Breast epithelium (tissue), 4 donors: ENCODE measurements at places on chromosomes 7 and 10. TPM values are rescaled to one million over a fixed set of nuclear protein-coding genes. Genes with fewer than 3 reads are reported as not detected.

The CBX3 gene
- total RNA-seq = 96.0 TPM

DNA sequence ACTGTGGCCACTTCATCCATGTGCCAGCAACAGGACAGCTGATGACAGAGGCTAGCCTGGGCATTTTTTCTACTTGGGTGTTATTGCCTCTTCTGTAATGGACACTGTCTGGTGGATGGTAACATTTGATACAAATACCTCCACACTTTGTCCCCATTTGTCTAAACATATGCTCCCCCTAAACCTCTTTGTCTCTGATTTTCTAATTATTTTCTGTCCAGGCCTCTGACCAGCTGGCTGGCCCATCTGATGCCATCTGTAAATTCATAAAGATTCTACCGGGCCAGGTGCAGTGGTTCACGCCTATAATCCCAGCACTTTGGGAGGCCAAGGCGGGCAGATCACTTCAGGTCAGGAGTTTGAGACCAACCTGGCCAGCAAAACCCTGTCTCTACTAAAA is 84.7 kb upstream of the IFRD1 start:
- DNase-seq = no peak

DNA sequence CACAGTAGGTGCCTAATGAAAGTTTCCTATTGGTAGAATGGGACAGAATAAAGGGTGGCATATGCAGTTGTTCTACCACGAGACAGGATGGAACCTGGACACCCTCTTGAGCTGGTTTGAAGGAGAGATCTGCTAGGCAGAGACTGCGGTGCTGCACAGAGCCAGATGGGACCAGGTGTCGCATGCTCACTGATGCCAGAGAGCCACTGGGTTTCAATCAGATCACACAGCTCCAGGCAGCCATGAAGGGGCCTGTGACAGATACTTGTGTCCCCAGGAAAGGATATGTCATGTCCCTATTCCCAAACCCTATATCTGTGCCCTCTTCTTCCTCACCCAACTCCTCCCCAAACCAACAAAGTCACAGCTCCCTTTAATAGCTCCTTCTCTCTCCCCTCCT is 235.7 kb downstream of the PRPF18 start:
- no peak for DNase-seq

- DNase-seq = no peak
Observed at GRCh38 chr7:121433775-121434174, 37.7 kb upstream of the FAM3C start.

The OR2A1 gene
- total RNA-seq = 0.33 TPM

The CSTF2T gene
- 24.6 TPM for total RNA-seq

The MYO3A gene
- not detected for total RNA-seq

DNA sequence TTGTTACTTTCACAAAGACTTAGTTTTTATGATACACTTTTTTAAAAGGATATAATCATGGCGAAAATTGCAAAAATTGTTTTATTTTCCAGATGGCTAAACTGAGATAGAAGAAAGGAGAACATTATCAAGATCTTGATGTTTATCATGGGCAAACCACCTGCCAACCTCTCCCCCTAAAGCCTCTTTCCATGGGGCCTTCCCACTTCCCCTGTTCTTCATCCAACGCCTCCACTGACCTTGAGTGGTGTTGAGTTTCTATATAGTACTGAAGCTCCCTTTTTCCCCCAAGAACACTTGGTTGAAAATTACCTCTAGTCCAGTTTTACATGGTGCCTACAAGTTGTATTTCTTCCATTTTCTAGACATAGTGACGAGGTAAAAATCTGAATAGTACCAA is 5.0 kb downstream of the CREB3L2 start:
- DNase-seq = no peak

- DNase-seq = no peak
Observed at GRCh38 chr10:12324530-12324929, 24.8 kb upstream of the CAMK1D start.

DNA sequence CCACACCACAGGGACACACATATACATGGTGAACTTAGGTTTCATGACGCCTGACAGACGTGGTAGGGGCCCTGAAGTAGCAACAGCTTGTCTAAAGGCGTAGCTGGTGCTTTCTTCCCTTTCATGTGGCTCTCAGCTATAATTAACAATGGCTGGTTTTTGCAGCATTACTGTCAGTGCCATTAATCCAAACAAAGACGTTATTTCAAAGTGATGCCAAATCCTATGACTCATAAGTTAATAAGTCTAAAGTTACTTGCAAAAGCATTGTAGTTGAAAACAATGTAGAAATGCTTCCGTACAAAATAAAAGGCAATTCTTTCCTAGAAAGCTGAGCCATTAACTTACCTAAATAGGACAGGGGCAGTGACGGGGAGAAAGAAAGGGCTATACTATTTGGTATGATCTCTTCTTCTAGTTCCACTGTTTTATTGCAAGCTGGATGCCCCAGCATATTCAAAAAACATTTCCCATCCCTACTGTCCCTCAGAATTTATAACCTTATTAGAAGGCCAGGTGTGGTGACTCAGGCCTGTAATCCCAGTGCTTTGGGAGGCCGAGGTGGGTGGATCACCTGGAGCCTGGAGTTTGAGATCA is 105.4 kb downstream of the ODAD2 start:
- DNase-seq = no peak

DNA sequence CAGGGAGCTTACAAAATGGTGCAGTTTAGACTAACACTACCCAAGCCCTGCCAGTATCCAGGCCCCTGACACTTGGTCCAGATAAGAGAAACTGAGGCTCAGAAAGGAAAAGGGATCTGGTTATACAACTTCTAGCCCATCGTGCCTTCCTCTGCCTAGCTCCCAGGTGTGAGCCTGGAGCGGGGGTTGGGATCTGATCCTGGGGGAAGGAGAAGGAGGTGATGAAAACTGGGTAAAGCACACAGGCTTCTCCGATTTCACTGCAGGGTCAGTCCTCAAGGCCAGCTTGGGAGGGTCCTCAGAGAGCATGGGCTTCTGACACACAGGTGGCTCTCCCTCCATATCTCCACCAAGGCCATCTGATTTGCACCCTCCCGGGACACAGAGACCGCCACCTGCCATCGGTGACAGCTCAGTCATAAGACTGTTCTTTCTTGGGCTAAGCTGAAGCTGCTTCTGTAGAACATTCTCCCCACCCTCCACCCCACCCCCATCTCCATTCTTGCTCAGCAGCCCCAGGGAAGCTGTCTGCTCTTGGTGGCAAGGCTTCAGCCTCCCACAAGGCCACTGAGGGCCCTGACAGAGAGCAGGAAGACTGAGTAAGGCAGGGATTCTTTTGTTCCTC is 16.4 kb downstream of the SRRM3 start:
- no peak for DNase-seq

DNA sequence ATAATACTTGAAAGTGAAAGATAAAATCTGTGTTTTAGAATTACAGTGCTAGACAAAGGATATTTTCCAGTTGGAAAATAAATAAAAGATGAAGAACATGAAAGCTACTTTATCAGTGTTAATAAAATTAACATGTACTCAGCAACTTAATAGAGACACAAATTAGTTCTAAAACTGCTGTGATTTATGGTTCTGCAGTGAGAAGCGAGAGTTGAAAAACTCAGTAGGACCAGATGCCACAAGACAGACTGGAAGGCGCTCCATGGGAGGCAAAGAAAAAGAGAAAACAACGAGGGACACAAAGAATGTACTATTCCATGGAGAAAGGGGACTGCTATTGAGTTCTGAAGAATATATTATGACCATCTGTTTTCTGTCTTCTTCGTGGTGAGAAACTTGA is 590.4 kb downstream of the PHTF2 start:
- no peak for DNase-seq

The AZGP1 gene
- total RNA-seq = 40.0 TPM

DNA sequence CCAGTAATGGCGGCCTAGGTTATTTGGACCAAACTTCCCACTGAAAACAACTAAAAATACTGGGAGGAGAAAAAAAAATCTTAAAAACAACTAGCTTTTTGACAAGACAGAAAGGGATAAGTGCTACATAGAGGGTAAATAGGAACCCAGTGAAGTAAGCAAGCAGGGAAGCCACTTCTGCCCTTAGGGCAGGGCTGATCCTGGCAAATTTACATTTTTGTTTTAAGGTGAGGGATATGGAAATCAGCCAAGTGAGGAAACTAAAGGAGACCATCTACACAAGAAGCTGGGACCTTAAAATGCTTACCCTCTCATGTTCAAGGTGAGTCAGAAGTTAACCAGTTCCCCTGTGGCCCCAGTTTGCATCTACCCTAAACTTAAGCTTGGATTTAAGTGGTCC is 46.5 kb upstream of the CYCS start:
- DNase-seq = no peak

The TPST1 gene
- 23.3 TPM for total RNA-seq
